Activated T-helper 1 cell treated with anti-CD3 and anti-CD28 coated beads, Interleukin-12 subunit alpha, Interleukin-12 subunit beta, Interleukin-2, Interleukin-4 antibody, amounts not matched to agents 30 ng/mL and 10 ng/mL and 1 ng/mL, durations not matched to agents 14 hours and 24 hours and 36 hours (primary cell): ENCODE measurements at places on chromosomes 1 and 21. TPM values are rescaled to one million over a fixed set of nuclear protein-coding genes. Genes with fewer than 3 reads are reported as not detected.

The ADAMTS5 gene
- total RNA-seq: not detected in 2 replicates

The KISS1 gene
- total RNA-seq: not detected in 2 replicates

The UBE2U gene
- not detected in 2 replicates for total RNA-seq

The LCA5L gene
- total RNA-seq: not detected in 2 replicates

DNA sequence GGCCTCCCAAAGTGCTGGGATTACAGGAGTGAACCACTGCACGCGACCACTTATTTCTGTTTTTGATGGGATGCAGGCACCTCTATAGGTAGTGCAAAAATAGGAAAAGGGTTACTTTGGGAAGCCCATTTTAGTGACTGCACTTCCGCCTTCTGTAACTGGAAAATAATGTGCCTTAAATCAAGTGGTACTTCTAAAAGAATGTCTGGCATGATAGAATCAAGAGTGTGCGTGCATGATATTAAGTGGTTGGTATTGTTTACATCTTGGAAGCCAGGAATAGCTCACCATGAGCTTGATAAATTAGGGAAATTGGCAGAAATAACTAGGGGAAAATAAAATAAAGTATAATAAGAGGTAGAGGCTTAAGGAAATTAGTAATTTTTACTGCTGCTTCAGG is 1067.0 kb downstream of the ADGRL2 start:
- no peaks in the 10 kb centered on the region for H3K27me3 ChIP-seq
- H3K4me3 ChIP-seq: no peak overlapping the region
- no peaks in the 10 kb centered on the region for H3K36me3 ChIP-seq
- DNase-seq: no peak

- no peak overlapping the region for H3K4me3 ChIP-seq
- H3K36me3 ChIP-seq: no peaks in the 10 kb centered on the region
- H3K4me1 ChIP-seq: no peaks in the 10 kb centered on the region
- H3K27me3 ChIP-seq: peaks cover 5% of the 10 kb centered on the region
- no peak for DNase-seq
Measured at GRCh38 chr1:230781594-230781993, 34.4 kb downstream of the CAPN9 start.

DNA sequence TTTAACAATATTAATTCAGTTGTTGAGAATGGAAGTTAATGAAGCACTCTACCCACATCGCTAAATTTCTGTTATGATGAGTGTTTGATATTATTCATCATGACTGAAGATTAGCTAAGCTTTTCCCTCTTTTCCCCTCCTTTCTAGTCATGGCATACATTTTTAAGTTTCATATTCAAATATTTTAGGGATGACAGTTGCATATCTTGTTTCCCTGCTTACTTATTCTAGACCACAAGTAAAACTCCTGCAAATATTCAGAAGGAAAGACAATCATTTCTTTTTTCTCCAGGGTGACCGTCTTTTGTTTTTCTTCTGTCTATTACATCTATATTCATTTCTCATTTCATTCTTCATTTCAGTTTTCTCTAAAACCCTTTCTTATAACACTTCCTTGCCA is 906.0 kb downstream of the ADGRL2 start:
- H3K36me3 ChIP-seq: no peaks in the 10 kb centered on the region
- no peaks in the 10 kb centered on the region for H3K4me1 ChIP-seq
- no peaks in the 10 kb centered on the region for H3K27me3 ChIP-seq

DNA sequence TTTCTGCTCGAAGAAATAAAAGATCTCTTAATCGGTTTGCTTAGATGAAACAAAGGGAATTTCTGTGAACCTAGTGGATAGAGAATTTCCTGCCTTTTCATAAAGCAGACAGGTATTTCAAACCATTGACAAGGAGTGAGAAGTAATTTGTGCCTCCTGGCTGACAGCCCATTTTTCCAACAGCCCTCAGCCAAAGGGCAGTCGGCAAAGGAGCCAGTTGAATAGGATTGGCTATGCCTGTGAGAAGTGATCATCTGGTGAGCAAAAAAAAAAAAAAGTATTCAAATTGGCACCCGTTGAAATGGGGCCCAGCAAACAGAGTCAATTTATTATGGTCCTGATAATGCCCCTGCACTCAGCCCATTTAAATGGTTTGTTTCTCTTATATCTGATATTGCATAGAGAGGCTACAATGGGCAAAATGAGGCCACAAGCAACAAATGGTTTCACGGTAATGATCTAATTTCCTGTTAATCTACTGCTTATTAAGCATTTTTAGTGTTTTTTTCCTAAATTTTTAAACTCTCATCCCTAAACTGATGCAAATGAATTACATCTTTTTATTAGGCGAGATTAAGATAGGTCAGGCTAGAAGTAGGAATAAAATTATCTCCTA is 477.5 kb downstream of the NUF2 start:
- H3K4me3 ChIP-seq: no peak overlapping the region
- H3K36me3 ChIP-seq: no peaks in the 10 kb centered on the region
- no peak overlapping the region for H3K27ac ChIP-seq
- H3K4me1 ChIP-seq: no peaks in the 10 kb centered on the region
- DNase-seq: no peak

DNA sequence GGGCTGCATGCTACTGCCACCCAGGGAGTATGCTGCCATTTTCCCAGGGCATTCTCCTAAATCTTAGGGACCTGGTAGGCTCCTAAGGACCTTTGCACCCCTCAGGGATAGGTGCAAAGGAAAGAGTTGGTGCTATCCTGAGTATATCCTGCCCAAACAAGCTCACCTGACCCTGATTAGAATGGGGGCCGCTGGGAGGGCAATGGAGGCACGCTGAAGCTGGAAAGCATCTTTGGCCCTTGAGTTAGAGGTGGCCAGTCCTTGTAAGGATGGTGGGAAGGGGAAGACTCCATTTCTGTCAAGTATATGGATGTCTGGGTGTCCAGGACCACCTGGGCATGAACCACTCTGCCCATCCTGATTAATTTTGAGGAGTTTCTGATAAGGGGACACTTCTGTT is 48.9 kb upstream of the A3GALT2 start:
- H3K4me3 ChIP-seq: no peak overlapping the region
- no peaks in the 10 kb centered on the region for H3K4me1 ChIP-seq
- DNase-seq: no peak
- H3K36me3 ChIP-seq: no peaks in the 10 kb centered on the region
- H3K27ac ChIP-seq: no peak overlapping the region

DNA sequence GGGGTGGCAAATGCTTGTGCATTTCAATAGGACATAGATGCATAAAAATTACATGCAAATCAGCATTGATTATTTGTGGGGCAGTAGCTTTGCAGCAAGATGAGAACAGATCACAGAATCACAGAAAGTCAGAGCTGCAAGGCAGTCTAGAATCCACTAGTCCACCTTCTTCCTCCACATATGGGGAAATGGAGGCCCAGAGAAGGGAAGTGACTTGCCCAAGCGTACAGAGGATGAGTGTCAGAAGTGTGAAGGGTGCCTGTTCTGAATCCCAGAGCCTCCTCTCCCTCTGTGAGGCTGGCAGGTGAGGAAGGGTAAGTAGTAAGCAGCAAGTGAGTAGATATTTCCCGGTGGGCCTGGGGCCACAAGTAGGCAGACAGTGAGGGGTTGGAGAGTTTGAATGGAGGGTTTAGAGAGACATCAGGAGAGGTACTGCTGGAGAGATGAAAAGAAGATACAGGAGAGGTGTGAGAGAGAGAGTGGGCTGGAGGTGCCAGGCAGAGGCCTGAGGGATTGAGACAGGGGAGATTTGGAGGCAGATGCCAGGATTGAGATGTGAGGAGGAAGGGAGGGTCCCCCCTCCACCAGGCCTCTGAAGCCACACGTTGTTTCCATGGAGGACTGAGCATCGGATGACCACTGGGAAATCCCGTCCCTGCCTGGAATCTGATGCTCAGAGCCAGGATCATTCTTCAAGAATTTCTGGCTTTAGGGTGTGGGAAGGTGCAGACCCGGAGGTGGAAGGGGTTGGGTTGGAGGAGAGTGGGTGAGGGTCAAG is 4.8 kb upstream of the MYOG start:
- H3K36me3 ChIP-seq: no peaks in the 10 kb centered on the region
- H3K4me1 ChIP-seq: no peaks in the 10 kb centered on the region
- no peak for DNase-seq
- no peak overlapping the region for H3K4me3 ChIP-seq

- no peak for DNase-seq
- no peaks in the 10 kb centered on the region for H3K27me3 ChIP-seq
- H3K4me3 ChIP-seq: no peak overlapping the region
- no peaks in the 10 kb centered on the region for H3K36me3 ChIP-seq
- H3K4me1 ChIP-seq: no peaks in the 10 kb centered on the region
- H3K27ac ChIP-seq: no peak overlapping the region
Measured at GRCh38 chr1:56461158-56462127, 117.9 kb downstream of the PLPP3 start.

DNA sequence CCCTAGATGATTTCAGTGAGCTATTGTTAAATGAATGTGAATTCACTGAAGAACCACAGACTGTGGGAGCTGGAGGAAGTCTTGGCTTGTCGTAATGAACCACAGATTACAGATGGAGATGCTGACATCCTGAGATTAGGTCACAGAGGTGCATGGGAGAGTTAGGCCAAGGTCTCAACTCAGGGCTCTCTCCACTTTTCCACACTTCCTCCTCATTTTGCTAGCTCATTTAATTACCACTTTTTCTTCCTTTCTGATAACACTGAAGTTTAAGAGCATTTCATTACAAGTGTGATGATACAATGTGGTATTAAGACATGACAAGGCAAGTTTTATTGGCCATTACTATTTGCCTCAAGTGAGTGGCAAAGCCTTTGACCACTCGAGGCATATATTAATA is 30.8 kb downstream of the ST6GALNAC3 start:
- no peak for DNase-seq
- H3K36me3 ChIP-seq: no peaks in the 10 kb centered on the region
- peaks cover 4% of the 10 kb centered on the region for H3K27me3 ChIP-seq
- no peak overlapping the region for H3K27ac ChIP-seq

DNA sequence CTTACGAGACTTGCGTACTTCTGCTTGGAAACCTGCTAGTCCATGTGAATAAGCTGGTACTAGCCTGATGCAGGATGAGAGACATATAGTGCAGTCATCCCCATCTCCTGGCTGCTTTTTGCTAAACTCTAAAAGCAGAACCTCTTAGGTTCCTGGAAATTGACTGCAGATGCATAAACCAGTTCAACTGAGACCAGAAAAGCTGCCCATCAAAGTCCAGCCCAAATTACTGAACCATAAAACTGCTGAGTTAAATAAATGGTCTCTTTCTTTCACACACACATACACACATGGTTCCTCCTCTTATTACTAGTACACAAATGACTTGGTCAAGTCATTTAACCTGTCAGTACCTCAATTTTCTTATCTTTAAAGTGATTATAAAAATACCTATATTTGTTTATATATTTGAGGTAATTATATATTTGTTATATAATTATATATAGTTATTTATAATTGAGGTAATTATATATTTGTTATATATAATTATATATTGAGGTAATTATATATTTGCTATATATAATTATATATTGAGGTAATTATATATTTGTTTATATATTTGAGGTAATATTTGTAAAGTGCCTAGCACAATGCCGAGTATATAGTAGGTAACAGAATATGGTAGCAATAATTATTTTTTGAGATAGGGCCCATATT is 25.2 kb upstream of the RABGAP1L start:
- H3K4me1 ChIP-seq: no peaks in the 10 kb centered on the region
- H3K27me3 ChIP-seq: peaks cover 5% of the 10 kb centered on the region
- no peak for DNase-seq
- no peaks in the 10 kb centered on the region for H3K36me3 ChIP-seq
- no peak overlapping the region for H3K4me3 ChIP-seq

DNA sequence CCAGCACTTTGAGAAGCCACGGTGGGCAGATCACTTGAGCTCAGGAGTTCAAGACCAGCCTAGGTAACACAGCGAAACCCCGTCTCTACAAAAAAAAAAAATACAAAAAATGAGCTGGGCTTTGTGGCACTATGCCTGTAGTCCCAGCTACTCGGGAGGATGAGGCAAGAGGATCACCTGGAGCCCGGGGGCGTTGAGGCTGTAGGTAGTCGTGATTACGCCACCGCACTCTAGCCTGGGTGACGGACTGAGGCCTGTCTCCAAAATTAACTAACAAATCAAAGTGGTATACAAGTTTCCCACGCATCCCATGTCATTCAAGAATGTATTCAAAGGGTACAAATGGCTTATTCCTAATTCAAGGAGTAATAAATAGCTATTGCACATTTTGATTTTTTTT is 2.4 kb downstream of the AUNIP start:
- no peak overlapping the region for H3K4me3 ChIP-seq
- H3K27ac ChIP-seq: no peak overlapping the region
- no peaks in the 10 kb centered on the region for H3K27me3 ChIP-seq
- no peak for DNase-seq
- peaks cover 2% of the 10 kb centered on the region for H3K36me3 ChIP-seq

DNA sequence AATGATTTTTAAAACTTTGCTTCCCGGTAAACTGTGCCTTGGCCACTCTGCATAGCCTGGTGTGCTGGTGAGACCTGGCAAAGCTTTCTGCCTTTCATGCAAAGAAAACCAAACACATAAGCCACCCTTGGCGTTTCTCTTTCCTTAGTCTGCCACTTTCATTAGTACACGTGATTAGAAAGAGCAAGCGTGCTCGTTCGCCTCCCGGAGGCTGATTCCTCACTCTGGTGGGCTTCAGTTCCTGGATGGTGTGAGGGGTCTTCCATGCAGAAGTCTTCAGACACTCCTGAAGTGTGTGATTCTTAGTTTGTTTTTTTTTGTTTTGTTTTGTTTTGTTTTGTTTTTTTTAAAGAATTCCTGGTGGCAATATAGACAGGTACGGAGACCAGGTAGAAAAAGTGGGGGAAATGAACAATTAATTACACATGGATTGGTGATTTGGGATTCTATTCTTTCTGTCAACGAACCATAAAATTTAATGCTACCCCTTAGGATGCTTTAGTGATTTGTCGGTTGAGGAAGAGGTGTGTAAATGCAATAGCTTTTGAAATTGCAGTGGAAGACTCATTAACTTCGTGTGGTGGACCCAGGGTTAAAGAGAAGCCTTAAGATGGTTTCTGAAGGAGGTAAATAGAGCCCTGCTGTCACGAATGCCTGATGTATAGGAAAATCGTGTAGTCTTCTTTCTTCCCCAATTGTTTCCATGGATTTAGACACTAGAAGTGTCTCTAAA is 2.1 kb downstream of the GALNT2 start:
- H3K27me3 ChIP-seq: no peaks in the 10 kb centered on the region
- peak overlapping the region; percentile 93 for H3K4me3 ChIP-seq
- H3K27ac ChIP-seq: peak overlapping the region; percentile 89
- H3K4me1 ChIP-seq: peaks cover 64% of the 10 kb centered on the region
